ENCODE measurements at places on chromosomes 4 and X.

DNA sequence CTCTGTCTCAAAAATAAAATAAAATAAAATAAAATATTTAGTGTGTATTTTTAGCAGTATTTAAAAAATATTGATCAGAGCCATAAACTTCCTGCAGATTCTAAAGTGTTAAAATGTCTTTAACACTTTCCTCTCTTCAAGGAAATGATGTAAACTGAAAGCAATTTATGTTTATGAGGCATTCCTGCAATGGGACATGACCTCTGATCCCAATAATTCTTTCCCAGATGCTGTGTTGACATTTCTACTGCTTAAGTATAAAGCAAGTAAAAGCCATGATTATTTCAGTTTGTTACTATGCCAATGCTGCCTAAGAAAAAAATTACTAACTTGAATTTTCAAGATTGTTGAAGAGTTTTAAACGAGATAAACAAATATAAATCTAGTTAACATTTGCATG, 29.0 kb downstream of the COQ2 start:
- DNase-seq: no peak

DNA sequence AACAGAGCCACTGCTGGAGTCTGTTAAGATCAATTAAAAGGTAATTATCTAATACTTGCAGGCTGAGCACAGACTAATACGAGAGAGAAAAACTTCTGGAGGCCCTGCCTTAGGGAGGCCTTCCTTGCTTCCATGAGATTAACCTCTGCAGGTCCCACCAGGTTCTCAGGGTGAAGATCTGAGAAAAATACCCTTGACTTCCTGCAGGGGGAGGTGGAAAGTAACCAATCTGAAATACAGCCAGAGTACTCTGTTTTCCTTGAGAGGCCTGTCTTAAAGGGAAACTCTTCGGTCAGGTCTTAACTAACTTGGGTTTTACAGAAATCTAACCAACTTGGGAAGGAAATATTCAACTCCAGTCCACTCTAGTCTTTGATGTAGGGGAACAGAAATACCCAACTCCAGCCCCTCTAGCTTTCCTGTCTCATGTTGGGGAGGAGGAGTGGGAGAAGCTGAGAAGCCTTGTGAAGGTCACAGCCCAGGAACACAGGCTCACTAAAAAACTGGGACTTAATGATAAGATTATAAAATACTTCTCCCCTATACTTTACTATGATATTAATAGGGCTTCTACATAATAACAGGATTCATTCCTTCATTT, 77.1 kb downstream of the TBCK start:
- DNase-seq: no peak

DNA sequence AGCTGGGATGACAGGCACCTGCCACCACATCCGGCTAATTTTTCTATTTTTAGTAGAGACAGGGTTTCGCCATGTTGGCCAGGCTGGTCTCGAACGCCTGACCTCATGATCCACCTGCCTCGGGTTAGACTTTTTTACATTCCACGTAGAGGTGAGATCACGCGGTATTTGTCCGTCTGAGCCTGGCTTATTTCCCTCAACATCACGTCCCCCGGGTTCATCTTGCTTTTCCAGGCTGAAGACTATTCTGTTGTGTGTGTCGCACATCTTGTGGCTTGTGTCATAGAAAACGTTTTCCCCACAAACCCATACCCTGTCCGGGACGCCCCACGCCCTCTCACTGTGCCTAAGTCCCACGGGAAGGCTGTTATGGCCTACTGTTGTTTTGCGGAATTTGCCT, 185.3 kb downstream of the CRLF2 start:
- no peak for DNase-seq

- DNase-seq: no peak
Measured at GRCh38 chrX:10755439-10756334, 135.3 kb upstream of the MID1 start.

GRCh38 chrX:136806891-136807410, 26.2 kb upstream of the ARHGEF6 start:
- no peak for DNase-seq
